ENCODE measurements at places on chromosomes 16 and 17. TPM values are rescaled to one million over a fixed set of nuclear protein-coding genes. Genes with fewer than 3 reads are reported as not detected.

GAS2L2 gene
- total RNA-seq: 0.23 TPM

GRCh38 chr17:48860034-48860433, 29.2 kb downstream of the CALCOCO2 start:
- no peak for DNase-seq
- no peak overlapping the region for H3K4me3 ChIP-seq
- no peak overlapping the region for H3K27ac ChIP-seq
- H3K4me1 ChIP-seq: no peaks in the 10 kb centered on the region
- peaks cover 68% of the 10 kb centered on the region for H3K36me3 ChIP-seq

CRHR1 gene
- not detected for total RNA-seq

- peaks cover 8% of the 10 kb centered on the region for H3K4me1 ChIP-seq
- no peak overlapping the region for H3K4me3 ChIP-seq
- H3K36me3 ChIP-seq: no peaks in the 10 kb centered on the region
- no peaks in the 10 kb centered on the region for H3K27me3 ChIP-seq
- peak overlapping the region; percentile 70 for H3K27ac ChIP-seq
Measured at GRCh38 chr17:64455993-64456885, 7.3 kb downstream of the MILR1 start.

DNA sequence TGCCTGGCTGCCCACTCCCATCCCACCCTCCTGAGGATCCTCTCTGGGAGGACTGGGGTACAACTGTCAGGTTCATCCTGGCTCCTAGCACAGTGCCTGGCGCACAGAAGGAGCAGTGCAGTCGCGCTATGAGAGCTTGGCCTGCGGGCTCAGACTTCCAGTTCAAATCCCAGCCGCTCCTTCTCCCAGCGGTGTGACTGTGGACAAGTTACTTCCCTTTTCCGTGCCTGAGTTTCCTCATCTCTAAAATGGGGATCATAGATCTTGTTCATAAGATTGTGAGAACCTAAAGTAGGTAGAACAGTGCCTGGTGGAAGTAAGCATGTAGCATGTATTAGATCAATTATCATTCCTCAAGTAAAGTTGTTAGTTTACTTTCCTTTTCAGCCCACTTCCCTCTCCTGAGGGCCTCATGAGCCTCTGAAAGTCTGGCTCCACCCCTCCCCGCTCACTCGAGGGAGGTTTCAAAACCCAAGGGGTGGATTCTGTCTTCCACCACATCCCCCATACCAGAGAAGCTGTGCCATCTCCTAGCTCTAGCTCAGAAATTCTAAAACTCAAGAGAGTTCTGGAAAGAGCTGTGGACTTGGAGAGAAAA, 19.9 kb upstream of the COL1A1 start:
- peaks cover 7% of the 10 kb centered on the region for H3K27me3 ChIP-seq
- no peak for DNase-seq

JPH3 gene
- not detected for total RNA-seq

DNA sequence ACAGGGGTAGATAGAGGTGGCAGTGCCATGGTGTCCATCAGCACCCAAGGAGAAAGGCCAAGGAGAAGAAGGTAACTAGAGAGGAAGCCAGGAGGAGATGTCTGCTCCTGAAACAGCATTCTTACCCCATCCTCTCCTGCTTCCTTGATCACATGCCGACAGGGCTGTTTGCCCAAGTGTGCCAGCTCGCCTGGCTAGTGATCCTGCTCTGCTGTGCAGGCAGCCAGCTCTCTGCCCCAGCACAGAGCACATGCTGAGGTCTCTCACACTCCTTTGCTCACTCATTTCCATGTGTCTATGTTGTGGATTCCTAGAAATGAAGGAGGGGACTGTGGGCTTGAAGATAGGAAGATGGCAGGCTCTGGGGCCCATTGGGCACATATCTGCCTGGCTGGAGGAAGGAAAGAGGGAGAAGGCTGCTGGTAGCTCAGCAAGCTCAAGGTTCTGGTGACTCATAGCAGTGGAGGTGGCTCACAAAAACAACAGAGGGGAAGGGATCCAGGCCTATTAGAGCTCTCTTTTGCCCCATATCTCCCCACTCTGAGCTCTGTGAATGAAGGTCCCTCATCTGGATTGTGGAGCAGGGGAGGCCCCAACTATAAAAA, 54.3 kb downstream of the NEUROD2 start:
- no peaks in the 10 kb centered on the region for H3K27me3 ChIP-seq
- H3K27ac ChIP-seq: no peak overlapping the region
- no peak overlapping the region for H3K4me3 ChIP-seq
- no peaks in the 10 kb centered on the region for H3K4me1 ChIP-seq
- DNase-seq: no peak

- H3K4me1 ChIP-seq: peaks cover 26% of the 10 kb centered on the region
- peak; percentile 80 for DNase-seq
Measured at GRCh38 chr16:30382111-30382881, at the start of gene SEPTIN1. Gene SEPTIN1, minus strand, starts transcription at chr16:30382561. Its CDS starts 19 bp downstream, at chr16:30382542.

GRCh38 chr16:75203667-75204409, 3.1 kb downstream of the CTRB2 start:
- H3K27me3 ChIP-seq: peaks cover 7% of the 10 kb centered on the region
- H3K36me3 ChIP-seq: no peaks in the 10 kb centered on the region
- H3K4me1 ChIP-seq: peaks cover 17% of the 10 kb centered on the region
- H3K27ac ChIP-seq: no peak overlapping the region
- H3K4me3 ChIP-seq: no peak overlapping the region
- DNase-seq: no peak

DNA sequence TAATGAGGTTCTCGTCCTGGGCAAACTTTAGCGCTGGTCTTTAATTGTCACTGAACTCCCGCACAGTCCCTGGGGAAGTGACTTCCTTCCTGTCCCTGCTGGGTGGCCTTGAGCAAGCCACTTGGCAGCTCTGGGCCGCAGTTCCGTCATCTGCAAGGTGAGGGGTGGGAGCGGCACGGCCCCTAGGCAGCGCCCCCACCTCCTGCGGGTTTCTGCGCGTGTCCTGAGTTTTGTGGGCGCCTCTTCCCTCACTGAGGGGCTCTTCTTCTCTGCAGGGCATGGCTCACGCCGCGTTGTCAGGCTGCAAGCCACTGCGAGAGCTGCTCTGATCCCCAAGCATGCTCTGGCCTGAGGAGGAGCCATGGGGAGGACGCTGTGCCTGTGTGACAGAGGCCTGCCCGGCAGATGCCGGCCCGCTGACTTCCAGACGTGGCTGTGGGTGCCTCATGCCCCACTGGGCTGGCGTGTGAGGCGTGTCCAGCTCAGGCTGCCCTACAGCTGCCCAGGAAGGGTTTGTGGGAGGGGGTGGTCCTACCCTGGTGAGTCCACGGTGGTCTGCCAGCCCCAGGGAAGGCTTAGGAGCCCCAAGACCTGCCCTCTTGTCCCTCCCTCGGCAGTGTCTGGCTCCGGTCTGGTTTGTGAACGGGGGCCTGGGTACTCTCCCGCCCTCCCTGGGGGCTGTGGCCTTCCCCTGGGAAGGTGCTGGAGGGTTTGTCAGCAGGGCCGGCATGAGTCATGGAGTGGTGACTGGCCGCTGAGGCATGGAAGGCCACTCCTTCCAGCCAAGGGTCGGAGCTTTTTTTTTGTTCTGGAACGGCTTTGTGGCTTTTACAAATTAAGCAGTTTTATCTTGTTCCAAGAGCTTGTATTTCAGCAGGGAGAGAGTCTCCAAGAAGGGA, 182.0 kb downstream of the SEC14L1 start:
- no peak overlapping the region for H3K4me3 ChIP-seq
- H3K4me1 ChIP-seq: peaks cover 81% of the 10 kb centered on the region
- no peaks in the 10 kb centered on the region for H3K27me3 ChIP-seq
- no peaks in the 10 kb centered on the region for H3K36me3 ChIP-seq
- H3K27ac ChIP-seq: no peak overlapping the region

DNA sequence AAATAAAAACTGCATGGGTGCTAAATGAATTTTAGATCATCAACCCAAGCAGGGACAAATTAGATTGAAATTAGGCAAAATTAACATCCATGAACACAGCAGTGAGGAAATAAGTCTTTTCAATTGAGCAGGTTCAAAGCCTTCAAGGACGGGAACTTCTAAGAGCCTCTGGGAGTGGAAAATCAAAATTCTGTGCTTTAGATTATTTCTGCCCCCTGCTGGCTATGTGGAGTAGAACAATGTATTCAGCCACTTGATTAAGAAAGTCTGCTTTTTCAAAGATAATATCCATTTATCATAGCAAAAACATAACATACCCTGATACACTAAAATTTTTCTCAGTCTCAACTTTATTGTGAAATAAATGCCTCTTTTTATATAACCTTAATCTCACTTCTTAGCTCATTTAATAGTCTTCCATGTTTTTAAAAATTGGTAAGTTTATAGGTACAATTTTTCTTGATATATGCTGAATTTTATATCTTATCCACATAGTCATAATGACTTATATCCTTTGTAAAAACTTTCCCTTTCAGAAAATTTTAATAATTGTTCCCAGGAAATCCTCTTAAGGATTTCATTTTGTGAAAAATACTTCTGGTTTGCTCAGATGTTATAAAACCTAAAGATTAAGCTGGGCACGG, 28.1 kb upstream of the NOL11 start:
- H3K36me3 ChIP-seq: peaks cover 53% of the 10 kb centered on the region
- no peak overlapping the region for H3K27ac ChIP-seq
- no peak overlapping the region for H3K4me3 ChIP-seq
- no peaks in the 10 kb centered on the region for H3K4me1 ChIP-seq
- no peaks in the 10 kb centered on the region for H3K27me3 ChIP-seq

DNA sequence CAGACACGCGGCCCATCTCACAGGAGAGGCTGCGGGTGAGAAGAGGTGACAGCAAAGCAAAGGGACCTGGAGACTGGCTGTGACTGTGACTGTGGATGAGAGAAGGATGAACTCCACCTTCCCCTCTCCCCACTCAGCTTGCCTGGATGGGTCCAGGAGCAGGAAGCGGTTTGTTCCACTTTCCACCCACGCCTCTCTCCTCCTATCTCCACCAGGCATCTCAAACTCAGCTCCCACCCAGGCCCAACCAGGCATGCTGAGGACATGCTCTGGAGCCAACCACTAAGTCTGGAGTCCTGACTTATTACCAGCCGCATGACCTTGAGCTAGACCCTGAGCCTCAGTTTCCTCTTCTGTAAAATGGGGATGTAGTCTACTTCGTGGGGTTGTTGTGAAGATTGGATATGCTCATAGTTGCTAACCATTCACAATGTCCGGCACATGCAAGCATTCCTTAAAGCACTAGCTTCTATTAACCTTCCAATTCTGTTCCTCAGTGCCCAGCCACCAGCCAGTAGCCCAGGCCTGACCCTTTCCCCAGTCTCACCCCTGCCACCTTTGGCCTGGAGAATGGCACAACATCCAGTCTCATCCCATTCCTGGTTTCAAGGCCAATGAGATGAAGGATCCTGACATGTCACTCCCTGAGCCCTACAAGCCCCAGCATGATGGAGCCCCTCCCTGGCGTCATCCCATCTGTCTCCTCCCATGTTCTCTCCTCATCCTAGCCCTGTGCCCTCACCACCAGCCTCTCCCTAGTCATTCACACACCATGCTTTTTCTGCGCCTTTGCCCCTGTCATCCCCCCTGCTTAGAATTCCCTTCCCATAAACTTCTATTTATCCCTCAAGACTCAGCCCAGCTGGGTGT, 2.3 kb downstream of the GAS2L2 start:
- H3K27ac ChIP-seq: no peak overlapping the region
- H3K27me3 ChIP-seq: peaks cover 60% of the 10 kb centered on the region
- H3K36me3 ChIP-seq: no peaks in the 10 kb centered on the region
- no peak for DNase-seq

EPX gene
- not detected for total RNA-seq

GRCh38 chr16:52191531-52192134, 355.3 kb downstream of the TOX3 start:
- H3K27ac ChIP-seq: no peak overlapping the region
- DNase-seq: peak; percentile 27
- H3K4me3 ChIP-seq: no peak overlapping the region
- H3K27me3 ChIP-seq: no peaks in the 10 kb centered on the region
- no peaks in the 10 kb centered on the region for H3K4me1 ChIP-seq

AURKB gene
- 2.7 TPM for total RNA-seq

GRCh38 chr17:49196520-49196919, 13.9 kb downstream of the GNGT2 start:
- H3K36me3 ChIP-seq: no peaks in the 10 kb centered on the region
- H3K27me3 ChIP-seq: no peaks in the 10 kb centered on the region
- DNase-seq: no peak
- H3K4me1 ChIP-seq: peaks cover 4% of the 10 kb centered on the region

DNA sequence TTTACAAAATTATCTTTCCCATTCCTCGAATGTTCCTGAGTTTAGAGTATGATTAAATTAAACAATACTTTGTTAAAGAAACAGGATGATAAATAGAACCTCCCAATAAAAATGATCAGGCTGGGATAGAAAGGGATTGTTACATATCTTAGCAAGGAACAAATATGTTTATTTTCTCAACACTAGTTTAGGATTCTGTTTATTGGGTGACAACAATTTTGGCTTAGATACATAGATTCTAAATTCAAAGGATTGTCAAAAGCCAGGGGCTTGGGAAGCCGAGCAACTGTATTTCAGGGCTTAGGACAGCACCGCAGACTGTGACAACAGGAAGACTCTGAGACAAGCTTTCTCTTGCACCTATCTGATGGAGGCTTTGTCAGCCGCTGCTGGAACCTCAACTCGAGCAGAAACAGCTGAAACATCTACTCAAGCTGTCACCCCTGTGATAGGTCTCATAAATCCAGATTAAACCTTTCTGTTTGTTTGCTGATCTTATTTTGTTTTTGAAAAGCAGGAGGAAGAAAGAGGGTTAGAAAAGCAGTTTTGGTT, 562.8 kb upstream of the ZFHX3 start:
- no peak overlapping the region for H3K27ac ChIP-seq
- no peak for DNase-seq
- H3K4me1 ChIP-seq: no peaks in the 10 kb centered on the region
- no peaks in the 10 kb centered on the region for H3K36me3 ChIP-seq
- H3K4me3 ChIP-seq: no peak overlapping the region

PYY gene
- total RNA-seq: not detected

DNA sequence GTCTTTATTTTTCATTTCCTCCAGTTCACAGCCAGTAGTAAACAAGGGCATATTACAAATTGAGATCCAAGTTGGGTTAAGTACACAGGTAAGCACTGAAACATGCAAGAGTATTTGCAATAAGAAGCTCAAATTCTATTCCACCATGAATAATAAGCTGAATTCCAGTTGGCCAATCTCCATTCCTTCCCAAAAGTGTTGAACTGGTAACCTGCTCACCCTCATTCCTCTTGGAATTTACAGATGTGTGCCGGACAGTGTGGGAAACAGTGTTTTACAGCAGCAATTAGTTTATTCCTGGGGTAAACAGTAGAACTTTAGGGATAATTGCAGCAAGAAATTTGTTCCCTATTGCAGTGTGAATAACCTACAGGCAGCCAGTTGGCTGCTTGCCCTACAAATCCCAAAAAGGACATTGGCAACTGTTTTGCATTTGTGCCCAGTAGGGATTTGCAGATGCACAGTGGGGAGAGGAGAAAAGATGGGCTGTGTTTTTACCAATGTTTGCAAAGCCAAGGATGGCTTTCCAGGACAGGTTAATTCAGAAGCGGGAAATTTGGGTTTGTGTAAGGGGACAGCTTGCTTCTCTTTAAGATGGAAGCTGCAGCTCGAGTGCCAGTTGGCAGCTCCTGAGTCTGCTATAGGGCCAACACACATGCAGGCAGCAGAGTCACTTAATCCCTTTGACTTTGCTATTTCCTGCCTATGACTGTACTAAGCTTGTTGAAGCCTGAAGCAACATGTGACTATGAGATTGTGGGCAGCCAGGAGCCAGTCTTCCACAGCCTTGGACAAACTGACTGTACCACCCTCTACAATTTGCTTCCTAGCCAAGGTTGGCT, 318.9 kb downstream of the MAP2K6 start:
- H3K27ac ChIP-seq: no peak overlapping the region
- DNase-seq: no peak
- H3K4me1 ChIP-seq: no peaks in the 10 kb centered on the region

ZC3H18 gene
- total RNA-seq: 91.5 TPM

Measured in T-cell (primary cell).